ENCODE measurements at places on chromosomes 4 and X.

DNA sequence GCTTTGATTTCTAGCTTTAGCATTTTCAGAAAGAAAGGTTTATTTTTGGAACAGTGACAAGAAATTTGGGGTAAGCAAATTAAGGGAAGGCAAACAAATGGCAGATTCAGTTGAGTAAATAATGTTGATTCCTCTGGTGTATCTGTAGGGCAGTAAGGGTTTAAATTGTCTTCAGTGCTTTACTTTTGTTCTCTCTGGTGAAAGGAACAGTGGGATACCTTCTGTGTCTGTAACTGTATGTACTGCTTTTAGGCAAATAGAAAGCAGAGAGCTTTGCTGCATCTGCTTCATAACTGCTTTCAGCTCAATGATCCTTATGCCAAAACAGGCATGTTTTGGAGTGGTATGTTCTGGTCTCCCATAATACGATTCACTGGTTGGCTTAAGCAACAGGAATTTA is 932.1 kb upstream of the SLIT2 start:
- no peak for DNase-seq

DNA sequence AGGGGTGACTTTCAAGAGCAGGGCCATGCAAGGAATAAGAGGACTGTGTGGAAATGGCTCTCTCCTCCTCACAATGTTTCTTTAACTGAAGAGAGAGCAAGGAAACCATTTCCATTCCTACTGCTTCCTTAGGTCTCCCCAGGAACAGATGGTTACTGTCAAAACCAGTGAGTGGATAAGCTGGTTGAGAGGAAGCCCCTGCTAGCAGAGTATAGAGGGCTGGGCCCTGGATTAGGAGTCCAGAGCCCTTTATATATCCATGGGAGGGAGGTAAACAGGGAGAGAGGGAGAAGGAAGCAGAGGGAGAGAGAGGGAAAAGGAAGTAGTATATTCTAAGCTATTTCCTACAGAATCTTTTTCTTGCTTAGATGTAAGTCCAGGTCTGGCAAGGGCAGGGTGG is 43.8 kb upstream of the LAS1L start:
- no peak for DNase-seq

- DNase-seq, result no peak
Observed at GRCh38 chrX:135295944-135296305, 13.4 kb upstream of the ETDC start.

GRCh38 chr4:164768516-164768915 is 14.6 kb downstream of the SMIM31 start:
- DNase-seq, result no peak

- no peak for DNase-seq
Observed at GRCh38 chrX:29233592-29234183, 646.4 kb downstream of the IL1RAPL1 start.

GRCh38 chr4:175614890-175615289 is 197.2 kb downstream of the GPM6A start:
- no peak for DNase-seq
